ENCODE measurements at places on chromosomes 16 and 17.

- DNase-seq, result no peak
Observed at GRCh38 chr16:4347010-4347409, 4.1 kb downstream of the PAM16 start.

GRCh38 chr17:65122836-65123756 lies 14.1 kb upstream of the RGS9 start:
- peak; percentile 62 for DNase-seq

GRCh38 chr16:5621826-5622225 lies 524.2 kb upstream of the EEF2KMT start:
- no peak for DNase-seq

DNA sequence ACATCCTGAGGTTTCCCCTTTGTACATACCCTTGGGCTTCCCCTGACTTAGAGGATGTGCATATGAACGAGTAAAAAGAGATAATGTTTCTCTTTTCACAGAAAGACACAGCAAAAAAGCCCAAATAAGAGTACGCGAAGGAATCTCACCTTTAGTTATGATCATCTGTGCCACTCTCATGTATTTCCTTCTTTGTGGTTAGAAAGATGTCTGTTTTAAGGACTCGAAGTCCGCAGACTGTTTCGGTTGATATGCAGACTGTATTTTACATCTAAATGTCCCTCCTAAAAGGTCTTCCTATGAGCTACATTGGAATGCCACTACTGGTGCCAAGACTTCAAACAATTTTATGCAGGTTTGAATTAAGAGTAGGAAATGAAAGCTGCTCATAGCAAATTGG lies 102.3 kb upstream of the GOT2 start:
- no peak for DNase-seq

DNA sequence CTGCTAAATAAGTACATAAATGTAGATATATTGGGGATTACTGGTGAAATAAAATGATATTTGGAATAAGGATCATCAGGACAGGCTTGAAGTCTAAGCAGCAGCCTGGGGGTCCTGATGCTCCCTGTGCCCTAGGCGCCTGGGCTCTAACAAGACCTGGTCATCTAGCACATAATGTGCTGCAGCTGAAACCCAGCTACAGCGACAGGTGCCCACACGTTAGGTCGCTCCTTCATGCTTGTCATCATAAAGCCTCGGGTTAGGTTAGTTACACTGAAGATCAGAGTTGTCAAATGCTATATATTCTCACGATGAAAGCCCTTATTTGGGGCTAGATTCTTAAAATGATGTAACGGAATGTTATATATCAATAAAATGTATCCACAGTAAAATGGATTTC lies 11.5 kb downstream of the NARF start:
- no peak for DNase-seq

GRCh38 chr17:43791589-43791988 lies 11.4 kb downstream of the CFAP97D1 start:
- no peak for DNase-seq

GRCh38 chr16:74071996-74072535 lies 224.5 kb upstream of the PSMD7 start:
- DNase-seq, result no peak

- DNase-seq, result no peak
Observed at GRCh38 chr16:88772871-88773811, 11.9 kb downstream of the PIEZO1 start.
